ENCODE measurements at places on chromosomes 7 and 10.

GRCh38 chr10:116049158-116049973, 223.6 kb downstream of the GFRA1 start:
- DNase-seq, result no peak

DNA sequence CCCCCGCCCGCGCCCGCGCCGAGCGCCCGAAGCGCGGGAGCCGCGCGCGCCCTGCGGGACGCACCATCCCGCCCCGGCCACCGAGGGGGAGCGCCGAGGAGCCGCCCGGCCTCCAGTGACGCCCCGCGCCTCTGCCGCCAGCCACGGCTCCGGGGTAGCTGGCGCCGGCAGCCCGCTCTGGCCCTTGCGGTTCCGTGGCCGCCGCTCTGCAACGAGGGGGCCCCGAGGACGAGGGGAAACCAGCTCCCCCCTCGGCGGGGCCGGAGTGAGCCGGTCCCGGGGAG, at the start of gene PAXIP1:
TSS of gene PAXIP1 (minus strand) at position 33 of the 284 bp plus-strand sequence. CDS start 195 bp downstream, outside the sequence.
- DNase-seq, result peak; percentile 20

GRCh38 chr7:43460733-43461348, 122.1 kb upstream of the STK17A start:
- DNase-seq, result no peak

- DNase-seq, result no peak
Observed at GRCh38 chr10:20443094-20443493, 454.0 kb downstream of the NEBL start.

- no peak for DNase-seq
Observed at GRCh38 chr7:105002-105401, 87.4 kb upstream of the FAM20C start.

- no peak for DNase-seq
Observed at GRCh38 chr10:100748231-100749058, 3.1 kb downstream of the PAX2 start.

DNA sequence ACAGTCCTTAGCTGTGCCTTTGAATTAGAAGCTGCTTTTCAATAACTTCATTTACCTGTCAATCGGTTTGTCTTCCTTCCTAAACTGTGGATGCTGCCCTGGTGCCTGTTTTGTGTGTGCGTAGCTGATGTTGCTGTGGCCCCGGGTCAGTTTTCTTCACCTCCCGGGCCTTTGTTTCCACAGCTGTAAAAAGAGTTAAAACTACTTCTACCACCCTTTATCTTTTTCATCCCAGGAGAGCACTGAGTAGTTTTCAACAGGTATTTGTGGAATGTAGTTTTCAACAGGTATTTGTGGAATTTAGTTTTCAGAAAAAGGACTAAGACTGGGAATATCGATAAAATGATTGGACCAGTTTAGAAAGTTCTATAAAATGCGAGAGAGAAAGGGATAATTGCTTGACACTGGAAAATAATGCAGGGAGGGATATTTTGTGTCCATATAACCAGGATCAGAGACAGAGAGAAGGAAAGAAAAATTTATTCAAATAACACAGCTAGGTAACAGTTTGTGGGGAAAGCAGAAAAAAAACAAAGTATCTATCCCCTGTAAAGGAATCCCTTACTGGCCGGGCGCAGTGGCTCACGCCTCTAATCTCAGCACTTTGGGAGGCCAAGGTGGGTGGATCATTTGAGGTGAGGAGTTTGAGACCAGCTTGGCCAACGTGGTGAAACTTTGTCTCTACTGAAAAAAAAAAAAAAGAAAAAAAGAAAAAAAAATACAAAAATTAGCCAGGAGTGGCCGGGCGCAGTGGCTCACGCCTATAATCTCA, 15.9 kb upstream of the IGF2BP3 start:
- no peak for DNase-seq

- no peak for DNase-seq
Observed at GRCh38 chr7:121574109-121574508, 178.0 kb upstream of the FAM3C start.

- no peak for DNase-seq
Observed at GRCh38 chr10:15393139-15393825, 22.2 kb upstream of the FAM171A1 start.

GRCh38 chr7:31775556-31775955, 88.5 kb downstream of the PPP1R17 start:
- no peak for DNase-seq

DNA sequence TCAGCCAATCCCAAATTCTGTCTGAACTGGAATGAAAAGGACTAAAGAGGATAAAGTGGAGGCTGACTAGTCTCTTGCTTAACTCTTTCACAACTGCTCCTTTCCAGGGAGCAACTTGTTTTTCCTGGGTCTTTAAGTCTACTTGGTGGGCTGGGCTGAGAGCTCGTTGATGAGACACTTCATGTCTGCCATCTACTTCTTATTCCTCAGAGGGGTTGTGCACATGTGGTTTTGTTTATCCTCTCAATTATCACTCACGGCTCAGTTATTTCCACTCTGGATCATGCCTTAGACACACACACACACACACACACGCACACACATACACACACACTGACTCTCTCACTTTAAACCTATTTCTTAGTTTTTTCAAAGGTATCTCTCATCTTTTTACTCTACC, 298.6 kb upstream of the MTPN start:
- DNase-seq, result no peak

- no peak for DNase-seq
Observed at GRCh38 chr10:126001576-126001975, 105.2 kb downstream of the FANK1 start.

GRCh38 chr7:103702454-103702853, 256.4 kb upstream of the SLC26A5 start:
- DNase-seq, result no peak

DNA sequence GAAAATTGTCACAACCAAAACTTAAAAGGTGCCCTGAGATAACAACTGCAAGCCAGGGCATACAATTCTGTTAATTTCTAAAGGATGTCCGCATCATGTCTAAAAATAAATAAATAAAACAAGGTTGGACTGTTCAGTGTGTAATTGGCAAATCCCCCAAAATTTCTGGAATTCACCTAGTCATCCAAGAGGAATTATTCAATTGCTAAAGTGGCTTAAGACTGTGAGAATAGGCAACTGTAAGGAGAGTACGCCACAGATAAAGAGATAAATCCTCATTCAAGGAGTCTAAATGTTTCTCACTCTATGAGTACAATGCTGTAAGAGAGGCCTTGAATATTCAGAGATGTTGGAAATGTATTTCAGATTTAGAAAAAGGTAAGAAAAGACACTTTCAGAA, 37.2 kb downstream of the PIK3AP1 start:
- no peak for DNase-seq

GRCh38 chr10:11609492-11610093, 1.9 kb downstream of the USP6NL start:
- no peak for DNase-seq

DNA sequence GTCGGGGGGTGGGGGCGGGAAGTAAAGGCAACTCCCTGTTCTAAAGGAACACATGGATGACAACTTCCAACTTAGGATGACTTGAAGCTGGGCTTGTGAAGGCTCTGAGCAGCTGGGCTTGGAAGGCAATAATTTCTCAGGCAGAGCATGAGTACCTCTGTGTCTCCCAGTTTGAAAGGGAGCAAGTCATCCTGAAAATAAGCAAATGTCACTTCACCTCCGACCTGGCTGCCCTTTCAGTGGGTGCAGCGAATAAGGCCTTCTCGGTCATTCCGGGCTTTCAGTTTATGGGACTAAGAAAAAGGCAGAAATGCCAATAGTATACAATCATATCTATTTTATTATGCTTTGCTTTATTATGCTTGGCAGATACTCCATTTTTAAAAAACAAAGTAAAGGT, 15.3 kb upstream of the ADAMTS14 start:
- no peak for DNase-seq

- DNase-seq, result no peak
Observed at GRCh38 chr7:49398236-49398635, 375.2 kb upstream of the VWC2 start.

DNA sequence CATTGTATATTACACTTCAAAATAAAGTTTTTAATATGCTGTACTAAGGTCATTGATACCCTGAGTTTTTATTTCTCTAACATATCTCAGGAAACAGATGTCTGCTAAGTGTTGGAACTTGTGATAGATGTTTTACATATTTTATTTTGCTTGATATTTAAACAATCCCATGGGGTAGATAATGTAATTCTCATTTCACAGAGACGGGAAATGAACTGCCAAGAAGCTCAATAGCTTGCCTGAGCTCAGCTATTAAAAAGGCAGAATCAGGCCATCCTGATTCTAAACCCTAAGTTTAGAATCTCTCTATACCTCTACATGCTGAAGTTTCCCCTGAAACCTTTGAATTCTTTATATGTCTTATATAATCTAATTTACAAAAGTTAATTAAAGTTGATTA, 126.3 kb downstream of the LRRC18 start:
- no peak for DNase-seq

- no peak for DNase-seq
Observed at GRCh38 chr7:148894591-148894990, 10.5 kb upstream of the EZH2 start.

- DNase-seq, result no peak
Observed at GRCh38 chr7:18962031-18962430, 155.4 kb downstream of the TWIST1 start.

- no peak for DNase-seq
Observed at GRCh38 chr10:122548407-122549085, 12.0 kb upstream of the DMBT1 start.

DNA sequence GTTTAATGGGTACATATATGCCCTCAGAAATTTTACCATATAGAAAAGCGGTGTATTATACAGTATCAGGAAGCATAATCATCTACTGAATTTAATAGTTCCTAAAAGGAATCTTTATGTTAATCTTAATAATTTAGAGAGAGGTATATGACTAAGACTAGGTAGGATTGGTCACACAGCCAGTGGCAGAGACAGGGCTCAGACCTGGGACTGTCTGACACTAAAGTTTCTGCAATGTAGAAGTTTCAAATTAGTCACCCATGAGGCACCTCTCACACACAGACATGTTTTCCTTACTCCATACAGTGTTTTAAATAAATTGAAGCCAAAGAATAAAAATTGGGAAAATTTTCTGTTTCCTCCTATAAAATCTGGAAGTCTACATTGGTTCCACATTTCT, 72.8 kb upstream of the ADRA2A start:
- no peak for DNase-seq

DNA sequence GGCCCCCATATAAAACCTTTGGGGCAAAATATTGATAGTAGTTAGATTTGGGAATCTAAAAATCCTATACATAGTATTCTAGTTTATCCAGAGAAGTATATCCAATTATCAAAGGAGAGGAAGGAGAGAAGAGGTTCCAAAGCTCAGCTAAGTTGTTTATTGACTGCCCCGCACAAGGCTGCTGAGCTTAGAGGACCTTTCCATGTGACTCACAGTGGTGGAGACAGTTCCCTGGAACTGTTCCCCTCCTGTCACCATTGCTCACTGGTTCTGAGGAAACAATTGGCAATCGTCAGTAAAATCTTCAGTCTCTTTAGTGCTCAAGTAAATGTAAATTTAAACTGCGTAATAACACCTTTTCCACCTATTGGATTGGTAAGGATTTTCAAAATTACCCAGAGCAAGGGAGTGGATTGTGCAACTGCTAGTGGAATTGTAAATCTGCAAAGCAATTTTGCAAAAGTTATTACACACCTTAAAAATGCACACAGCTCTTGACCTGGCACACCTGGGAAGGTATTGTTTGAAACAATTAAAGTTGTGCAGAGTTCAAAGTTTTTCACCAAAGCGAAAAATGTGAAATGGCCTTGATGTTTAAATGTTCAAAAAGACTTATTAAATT, 63.1 kb downstream of the EEPD1 start:
- DNase-seq, result peak; percentile 8

- DNase-seq, result peak; percentile 45
Observed at GRCh38 chr7:39741942-39742623, 118.7 kb downstream of the RALA start.

- DNase-seq, result no peak
Observed at GRCh38 chr10:131979336-131979735, 2.4 kb downstream of the BNIP3 start.

DNA sequence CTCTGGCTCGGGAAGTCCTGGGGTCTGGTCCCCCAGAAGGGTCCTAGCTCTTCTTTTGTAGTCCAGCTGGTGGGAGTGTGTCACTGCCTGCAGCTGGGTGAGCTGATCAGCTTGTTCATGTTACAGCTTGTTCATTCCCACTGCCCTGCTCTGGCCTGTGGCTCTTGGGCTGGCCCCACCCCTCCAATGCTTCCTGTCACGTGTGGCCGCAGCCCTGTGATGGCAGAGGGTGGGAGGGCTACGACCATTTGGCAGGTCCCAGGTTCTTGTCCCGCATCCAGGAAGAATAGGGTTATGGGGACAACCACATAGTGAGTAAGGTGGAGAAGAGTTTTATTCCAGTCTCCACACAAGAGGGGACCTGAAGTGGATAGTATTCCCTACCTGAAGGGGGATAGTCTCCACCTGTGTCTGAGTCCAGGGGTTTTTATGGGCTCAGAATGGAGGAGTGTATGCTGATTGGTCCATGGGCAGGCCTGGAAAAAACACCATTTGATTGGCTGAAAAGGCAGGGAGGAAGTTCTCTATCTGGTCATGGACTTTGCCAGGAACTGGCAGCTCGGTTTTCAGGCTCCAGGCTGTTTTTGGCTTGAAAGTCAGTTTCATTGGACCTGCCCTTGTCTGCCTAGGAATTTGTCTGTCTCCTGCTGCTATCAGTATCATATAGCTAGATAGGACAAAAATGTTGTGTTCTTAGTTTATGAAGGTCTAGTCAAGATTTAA, 13.1 kb downstream of the SDHAF3 start:
- no peak for DNase-seq

GRCh38 chr7:70673778-70674570, 458.0 kb upstream of the GALNT17 start:
- no peak for DNase-seq

GRCh38 chr7:118312051-118312450, 87.5 kb downstream of the ANKRD7 start:
- no peak for DNase-seq

DNA sequence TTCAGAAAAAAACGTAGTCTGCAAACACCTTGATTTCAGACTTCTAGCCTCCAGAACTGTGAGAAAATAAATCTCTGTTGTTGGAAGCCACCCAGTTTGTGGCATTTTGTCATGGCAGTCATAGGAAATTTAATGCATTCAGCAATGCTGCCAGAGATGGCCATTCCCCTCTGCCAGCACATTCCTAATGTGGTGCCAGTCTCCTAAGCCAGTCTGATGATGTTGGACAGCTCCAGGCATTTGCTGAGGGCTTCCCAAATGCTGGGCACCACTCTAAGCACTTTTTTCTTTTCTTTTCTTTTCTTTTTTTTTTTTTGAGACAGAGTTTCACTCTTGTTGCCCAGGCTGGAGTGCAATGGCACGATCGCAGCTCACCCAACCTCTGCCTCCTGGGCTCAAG, 666.7 kb upstream of the C7orf33 start:
- no peak for DNase-seq

- DNase-seq, result no peak
Observed at GRCh38 chr7:342681-343216, 52.8 kb downstream of the FOXL3 start.

- no peak for DNase-seq
Observed at GRCh38 chr10:16570731-16571130, 49.1 kb upstream of the C1QL3 start.
